ENCODE measurements at places on chromosomes 7 and 10.

DNA sequence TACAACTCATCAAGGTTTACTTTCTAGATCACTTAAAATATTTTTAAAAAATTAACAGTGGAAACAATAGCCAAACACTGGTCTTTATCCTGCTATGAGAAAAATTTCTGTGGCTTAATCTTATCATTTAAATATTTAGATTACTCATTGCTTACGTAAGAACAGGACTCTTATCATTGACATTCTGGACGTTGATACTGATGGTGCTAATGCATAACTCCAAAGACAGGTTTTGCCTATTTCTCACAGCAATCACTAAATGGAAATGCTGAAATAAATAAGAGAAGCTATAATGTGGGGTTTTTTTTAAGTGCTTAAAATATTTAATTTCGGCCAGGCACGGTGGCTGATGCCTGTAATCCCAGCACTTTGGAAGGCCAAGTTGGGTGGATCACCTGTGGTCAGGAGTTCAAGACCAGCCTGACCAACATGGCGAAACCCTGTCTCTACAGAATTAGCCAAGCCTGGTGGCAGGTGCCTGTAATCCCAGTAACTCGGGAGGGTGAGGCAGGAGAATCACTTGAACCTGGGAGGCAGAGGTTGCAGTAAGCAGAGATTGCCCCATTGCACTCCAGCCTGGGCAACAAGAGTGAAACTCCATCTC lies 195.0 kb downstream of the HGF start:
- no peak for DNase-seq

DNA sequence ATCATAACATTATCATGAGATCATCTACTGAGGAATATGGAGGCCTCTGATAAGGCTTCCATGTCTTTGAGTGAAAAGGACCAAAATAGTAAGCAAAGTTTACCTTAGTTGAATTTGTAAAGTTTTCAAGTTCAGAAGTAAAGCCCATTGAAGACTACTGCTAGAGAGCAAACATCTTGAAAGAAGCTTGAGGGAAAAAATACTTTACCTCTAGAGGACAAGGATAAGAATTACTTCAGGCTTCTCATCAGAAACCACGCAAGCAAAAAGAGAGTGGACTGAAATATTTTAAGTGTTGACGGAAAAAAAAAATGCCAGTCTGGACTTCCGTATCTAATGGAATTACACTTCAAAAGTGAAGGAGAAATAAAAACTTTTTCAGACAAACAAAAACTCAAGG lies 114.3 kb downstream of the MPP7 start:
- no peak for DNase-seq

DNA sequence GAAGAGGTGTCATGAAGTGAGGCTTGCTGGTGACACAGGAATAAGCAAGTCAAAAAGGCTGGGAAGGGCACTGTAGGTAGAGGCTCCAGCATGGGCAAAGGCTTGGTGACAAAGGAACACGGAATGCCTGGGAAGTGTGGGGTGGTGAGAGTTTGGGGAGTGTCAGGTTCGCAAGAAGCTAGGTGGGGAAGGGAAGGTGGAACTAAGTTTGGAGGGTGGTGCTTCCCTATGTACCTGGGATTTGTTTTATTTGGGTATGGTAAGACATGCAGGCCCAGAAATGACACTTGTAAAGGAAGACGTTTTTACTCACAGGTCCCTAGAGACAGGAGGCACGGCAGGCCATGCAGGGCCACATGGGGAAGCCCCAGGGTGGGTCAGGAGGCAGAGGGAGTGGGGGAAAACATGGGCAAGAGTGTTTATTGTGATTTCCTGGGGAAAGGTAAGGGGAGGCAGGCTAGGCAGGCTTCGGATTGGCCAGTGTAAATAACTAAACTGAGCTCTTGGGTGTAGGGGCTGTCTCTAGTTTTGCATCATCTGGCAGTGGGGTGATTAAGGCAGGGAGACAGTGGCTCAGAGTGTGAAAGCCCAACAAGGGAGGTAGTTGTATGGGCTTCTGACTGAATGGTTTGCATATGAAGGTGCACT lies 52.1 kb downstream of the SH2D4B start:
- no peak for DNase-seq

DNA sequence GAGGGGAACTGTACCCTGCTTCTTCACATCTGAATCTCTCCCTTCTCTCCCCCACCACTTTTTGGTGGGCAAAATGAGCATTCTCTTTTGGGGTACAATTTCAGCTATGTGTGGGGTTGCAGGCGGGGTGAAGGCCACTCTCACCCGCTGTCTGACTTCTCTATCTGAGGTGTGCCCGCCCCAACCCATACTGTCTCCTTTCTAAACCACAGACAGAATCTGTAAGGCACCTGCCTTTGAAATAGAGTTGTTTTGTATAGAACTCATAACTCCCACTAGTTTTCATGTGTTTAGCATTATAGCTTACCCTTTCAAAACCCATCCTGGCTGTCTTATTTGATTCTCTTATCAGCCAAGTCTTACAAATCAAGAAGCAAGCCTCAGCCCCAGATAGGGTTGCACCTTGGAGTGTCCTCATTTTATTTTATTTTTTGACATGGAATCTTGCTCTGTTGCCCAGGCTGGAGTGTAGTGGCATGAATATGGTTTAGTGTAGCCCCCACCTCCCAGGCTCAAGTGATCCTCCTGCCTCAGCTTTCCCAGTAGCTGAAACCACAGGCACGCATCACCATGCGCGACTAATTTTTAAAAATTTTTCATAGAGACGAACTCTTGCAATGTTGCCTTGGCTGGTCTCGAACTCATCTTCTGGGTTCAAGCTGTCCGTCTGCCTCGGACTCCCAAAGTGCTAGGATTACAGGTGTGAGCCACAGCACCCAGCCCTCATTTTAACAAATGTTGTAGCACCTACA lies 11.9 kb downstream of the TSPAN14 start:
- no peak for DNase-seq

DNA sequence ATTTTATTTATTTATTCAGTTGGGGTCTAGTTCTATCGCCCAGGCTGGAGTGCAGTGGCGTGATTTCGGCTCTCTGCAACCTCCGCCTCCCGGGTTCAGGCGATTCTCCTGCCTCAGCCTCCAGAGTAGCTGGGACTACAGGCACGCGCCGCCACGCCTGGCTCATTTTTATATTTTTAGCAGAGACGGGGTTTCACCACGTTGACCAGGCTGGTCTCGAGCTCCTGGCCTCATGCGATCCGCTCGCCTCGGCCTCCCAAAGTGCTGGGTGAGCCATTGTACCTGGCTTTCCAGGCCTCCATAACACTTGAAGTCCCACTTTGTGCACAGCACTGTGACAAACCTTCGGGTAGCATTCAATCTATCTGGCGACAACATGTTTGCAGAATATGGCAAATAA lies 1.0 kb upstream of the DCLRE1C start:
- DNase-seq = no peak

- DNase-seq = no peak
Measured at GRCh38 chr10:74033702-74034101, 35.8 kb downstream of the VCL start.

- no peak for DNase-seq
Measured at GRCh38 chr7:158495786-158496185, 91.8 kb downstream of the PTPRN2 start.

DNA sequence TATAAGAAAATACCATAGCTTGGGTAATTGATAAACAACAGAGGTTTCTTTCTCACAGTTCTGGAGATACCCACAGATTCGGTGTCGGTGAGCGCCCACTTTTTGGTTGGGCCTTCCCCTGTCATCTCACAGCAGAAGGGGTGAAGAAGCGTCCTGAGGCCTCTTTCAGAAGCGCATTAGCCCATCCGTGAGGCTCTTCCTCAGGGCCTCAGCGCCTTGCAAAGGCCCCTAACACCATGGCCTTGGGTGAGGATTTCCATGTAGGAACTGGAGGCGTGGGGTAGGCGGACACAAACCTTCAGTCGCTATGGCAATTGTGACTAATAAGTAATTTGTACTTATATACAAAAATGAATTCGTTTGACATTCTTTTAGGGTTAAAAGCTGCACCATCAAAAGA lies 316.0 kb downstream of the PTPRN2 start:
- DNase-seq = no peak

- no peak for DNase-seq
Measured at GRCh38 chr7:127620406-127621233, 2.7 kb upstream of the PAX4 start.

DNA sequence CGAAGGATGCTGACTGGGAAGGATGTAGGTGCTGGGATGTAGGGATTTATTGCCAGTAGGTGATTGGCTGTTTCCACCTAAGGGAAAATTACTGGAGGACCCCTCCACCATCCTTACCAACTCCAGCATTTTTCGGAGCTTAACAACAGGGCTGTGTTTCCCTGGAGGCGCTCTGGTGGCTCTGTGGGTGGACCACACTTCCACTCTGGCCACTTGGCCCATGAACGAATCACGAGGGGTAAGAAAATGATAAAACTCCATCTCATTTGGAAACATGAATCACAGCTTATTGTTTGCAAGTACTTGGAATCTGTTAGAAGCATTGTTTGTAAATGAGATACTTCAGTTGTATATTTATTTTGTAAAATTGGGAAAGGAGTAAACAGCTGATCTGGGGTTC lies 3.0 kb downstream of the DOCK1 start:
- no peak for DNase-seq

DNA sequence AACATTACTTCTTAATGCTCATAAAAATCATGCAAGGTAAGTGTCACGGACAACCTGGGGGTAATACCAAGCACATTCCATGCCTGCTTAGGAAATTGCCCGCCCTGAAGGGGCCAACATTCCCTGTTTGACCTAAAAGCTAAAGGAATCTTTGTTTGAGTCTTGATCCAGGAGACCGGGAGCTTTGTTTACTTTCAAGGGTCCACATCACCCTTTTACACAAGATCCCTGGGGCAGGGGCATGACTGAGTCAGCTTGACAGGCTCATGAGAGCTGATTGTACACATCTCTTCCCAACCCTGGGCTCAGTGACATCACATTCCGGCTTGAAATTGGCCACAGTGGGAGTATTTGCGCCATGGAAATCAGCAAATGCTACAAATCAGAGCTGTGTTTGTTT lies 248.1 kb upstream of the HABP2 start:
- DNase-seq = no peak

DNA sequence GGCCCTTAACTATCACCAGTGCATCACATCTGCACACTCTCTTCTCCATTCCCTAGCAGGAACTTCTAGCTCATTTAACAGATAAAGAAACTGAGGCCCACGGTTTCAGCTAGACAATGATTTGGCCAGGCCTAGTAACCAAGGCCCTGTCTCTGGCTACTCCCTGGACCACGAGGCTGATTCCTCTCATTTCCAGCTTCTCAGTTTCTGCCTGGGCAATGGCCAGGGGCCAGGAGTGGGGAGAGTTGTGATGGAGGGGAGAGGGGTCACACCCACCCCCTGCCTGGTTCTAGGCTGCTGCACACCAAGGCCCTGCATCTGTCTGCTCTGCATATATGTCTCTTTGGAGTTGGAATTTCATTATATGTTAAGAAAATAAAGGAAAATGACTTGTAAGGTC lies 13.5 kb downstream of the AQP1 start:
- no peak for DNase-seq

- DNase-seq = no peak
Measured at GRCh38 chr10:113557424-113557862, 4.6 kb downstream of the HABP2 start.

GRCh38 chr7:149624006-149624405 lies 126.4 kb upstream of the ZNF746 start:
- DNase-seq = peak; percentile 34

DNA sequence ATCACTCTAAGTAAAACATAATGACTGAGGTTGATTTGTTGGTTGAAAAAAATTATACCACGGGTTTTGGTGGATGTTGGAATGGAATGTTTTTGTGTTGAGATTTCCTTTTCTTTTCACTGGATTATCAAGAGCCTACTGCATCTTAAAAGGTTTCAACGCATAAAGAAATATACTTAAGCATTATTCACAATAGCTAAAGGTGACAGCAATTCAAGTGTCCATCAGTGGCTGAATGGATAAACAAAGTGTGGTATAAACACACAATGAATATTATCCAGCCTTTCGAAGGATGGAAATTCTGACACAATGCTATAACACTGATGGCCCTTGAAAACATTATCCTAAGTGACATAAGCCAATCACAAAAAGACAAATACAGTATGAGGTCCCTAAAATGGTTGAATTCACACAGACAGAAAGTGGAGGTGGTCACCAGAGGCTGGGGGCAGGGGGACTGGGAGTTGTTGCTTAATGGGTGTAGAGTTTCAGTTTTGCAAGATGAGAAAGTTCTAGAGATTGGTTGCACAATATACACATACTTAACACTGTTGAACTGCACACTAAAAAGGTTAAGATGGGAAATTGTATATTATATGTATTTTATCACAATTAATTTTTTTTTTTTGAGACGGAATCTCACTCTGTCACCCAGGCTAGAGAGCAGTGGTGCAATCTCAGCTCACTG lies 122.3 kb downstream of the NRP1 start:
- DNase-seq = no peak

All from activated T-helper 9 cell treated with anti-CD3 and anti-CD28 coated beads, Interleukin-2, amount 50 U/mL, for 16 hours (primary cell).